Stimulated activated CD4-positive, alpha-beta T cell treated with anti-CD3 and anti-CD28 coated beads, TNF-alpha, amount 100 ng/mL, for 24 hours (primary cell): ENCODE measurements at places on chromosomes 5 and 9.

DNA sequence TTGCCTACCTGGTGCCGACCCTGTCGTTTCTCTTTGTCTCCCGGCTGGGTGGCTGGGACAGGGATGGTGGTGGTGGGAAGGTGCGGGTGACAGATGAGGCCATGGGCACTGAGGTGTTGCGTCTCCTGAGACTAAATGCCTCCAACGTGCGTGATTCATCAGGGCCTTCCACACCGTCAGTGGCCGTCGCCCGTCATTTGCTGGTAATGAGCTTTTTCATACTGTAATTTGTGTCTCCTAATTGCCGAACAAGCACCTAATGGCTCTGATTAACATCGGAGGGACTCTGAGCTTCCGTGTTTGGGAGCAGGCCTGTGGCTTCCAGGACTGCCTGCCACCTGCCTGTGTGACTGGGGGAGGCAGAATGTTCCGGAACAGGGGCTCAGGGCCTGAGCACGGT lies 35.2 kb downstream of the RXRA start:
- DNase-seq = no peak

- no peak for DNase-seq
These were observed 186.8 kb downstream of the SNX18 start for GRCh38 chr5:54704333-54704732.

GRCh38 chr5:110402562-110402961 lies 323.9 kb downstream of the TMEM232 start:
- no peak for DNase-seq

GRCh38 chr5:126119887-126120442 lies 303.2 kb upstream of the GRAMD2B start:
- DNase-seq = no peak

GRCh38 chr9:96674906-96675538 lies 19.9 kb upstream of the PRXL2C start:
- no peak for DNase-seq

GRCh38 chr9:112487008-112487798 lies 576 bp downstream of the KIAA1958 start:
- peak; percentile 23 for DNase-seq

DNA sequence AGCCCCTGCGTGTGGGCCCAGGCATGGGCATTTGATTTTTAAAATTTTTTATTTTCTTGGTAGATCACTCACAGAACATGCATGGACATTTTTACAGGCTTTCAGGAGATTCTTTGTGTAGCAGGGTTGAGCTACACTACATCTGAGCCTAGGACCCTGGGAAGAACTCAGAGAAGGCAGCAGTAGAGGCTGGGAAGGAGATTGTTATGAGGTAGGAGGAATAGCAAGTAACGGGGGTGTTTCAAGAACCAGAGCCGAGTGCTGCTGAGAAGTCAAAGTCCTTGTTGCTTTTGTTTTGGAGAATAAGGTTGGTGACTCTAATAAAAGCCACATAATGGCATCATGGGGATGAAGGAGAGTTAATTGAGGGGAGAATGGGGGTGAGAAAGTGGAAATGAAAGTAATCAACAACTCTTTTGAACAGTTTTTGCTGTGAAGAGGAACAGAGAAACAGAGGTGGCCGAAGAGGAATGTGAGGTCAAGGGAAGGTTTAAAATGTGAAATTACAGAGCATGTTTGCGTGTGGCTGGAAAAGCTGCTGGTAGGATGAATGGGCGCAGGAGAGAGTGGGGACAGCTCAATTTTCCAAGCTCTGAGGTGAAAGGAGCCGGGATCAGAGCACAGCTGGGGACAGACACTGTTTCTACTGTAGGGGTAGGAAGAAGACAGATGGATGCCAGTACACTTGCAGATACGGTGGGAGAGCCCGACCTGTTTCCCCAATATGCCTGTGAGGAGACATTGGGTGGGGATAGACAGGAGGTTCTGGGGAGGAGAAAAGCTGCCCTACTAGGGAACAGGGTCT lies 4.7 kb upstream of the PDLIM7 start:
- no peak for DNase-seq

- DNase-seq = no peak
These were observed 19.7 kb downstream of the CPEB4 start for GRCh38 chr5:173907686-173908371.

GRCh38 chr5:74326571-74327338 lies 313.8 kb downstream of the ENC1 start:
- peak; percentile 29 for DNase-seq

- DNase-seq = no peak
These were observed 160.9 kb upstream of the DMAC1 start for GRCh38 chr9:7960320-7961050.

DNA sequence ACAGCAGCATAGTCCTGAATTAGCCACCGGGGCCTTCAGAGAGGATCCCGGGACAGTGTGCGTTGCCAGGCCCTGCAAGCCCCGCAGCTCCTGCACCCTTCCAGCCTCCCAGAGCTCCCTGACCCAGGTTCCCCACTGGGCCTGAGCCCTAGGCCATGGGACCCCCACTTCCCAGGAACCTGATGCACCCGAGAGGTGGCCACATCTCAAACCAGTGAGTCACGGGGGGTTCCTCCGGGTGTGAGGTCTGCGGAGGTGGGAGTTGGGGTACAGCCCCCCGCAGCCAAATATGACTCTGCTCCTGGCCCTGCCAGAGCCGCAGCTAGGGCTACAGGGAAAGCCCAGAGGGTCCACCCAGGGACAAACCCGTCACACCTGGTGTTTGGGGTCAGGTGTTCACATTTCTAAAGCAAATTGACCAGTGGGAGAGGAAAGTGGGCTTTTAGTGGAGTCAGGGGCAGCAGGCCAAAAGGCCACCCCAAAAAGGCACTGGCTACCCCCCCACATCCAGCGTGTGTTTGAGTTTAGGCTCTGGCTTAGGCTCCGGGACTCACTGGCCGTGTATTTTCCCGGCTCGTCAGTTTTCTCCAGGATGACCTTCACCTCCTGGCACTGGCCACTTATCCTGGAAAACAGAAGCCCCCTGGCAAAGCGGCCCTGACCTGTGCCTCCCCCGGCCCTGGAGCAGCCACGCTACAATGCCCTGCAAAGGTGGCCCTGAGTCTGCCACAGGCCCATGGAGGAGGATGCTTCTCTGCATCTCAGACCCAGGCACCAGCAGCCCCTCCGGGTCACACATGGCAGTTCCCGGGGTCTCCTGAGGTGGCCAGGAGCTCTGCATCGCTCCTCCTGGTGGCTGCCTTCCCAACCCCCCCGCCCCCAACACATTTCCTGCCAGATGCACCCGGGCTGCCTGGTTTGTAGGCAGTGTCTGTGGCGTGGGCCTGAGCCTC lies 17.4 kb upstream of the OBP2B start:
- no peak for DNase-seq

- DNase-seq = no peak
These were observed 238.1 kb downstream of the CETN3 start for GRCh38 chr5:90171466-90171865.

DNA sequence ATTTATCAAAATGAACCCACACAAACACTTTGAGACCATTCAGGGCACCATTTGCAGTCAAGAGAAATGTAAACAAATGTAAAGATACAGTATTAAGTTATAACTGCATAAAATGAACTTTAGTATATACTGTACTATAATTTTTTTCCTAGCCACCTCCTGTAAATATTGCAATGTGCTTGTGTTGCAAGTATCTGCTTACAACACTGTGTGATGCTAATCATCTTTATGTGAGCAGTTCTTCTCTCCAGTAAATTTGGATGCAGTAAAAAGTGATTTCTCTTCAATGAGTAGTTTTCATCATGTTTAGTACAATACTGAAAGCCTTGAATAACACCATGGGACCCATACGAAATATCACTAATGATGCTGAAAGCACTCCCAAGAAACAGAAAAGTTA lies 9.4 kb downstream of the G3BP1 start:
- DNase-seq = no peak

DNA sequence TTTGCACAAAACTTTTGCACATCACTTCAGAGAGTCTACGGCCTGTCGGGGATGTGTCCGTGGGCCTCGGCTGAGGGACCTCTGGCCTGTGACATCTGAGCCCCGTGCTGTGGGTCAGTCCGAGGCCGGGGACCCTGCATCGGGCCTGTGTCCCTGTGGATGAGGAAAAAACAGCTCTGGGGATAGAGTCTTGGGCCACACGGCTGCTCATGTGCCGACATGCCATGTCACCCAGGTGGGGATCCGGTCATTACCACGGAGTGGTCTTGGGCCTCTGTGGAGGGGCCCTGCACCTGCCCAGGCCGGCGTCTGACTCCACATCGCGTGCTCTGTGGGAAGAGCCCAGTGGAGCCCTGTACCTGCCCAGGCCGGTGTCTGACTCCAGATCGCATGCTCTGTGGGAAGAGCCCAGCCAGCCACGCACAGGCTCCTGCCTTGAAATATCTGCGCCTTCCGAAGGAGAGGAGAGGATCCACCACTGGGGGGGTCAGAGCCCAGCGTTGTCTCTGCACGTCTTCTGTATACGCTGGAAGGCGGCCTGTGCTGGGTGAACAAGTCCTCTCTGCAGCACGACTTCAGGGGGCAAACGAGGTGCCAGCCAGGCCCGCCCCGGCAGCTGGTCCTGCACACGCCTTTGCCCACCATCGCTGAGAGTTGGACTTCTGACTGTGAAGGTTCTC lies 27.5 kb upstream of the IRX4 start:
- no peak for DNase-seq

GRCh38 chr5:139764886-139765408 lies 30.7 kb upstream of the PSD2 start:
- no peak for DNase-seq

DNA sequence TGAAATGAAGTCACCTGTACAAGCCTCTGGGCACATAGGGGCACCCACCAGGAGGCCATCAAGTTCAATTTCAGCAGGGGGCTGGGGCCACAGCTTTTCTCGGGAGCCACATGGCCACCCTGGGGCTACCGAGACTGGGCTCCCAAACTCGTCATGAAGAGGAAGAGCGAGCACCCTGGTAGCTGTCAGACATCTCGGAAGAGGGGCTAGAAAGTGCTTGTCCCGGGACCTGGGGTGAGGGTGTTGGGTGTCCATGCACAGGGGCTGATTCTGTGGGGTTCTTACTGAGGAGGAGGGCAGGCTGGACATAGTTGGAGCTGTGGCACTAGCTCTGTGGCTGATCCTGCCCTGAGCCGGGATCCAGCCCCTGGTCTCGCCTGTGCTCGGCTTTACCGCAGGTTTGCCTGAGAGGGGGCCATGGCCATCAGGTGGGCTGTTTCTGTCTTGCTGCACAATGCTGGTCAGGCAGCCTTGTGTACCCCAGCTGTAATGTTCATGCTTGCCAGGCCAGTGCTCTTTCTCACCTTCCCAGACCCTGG lies 70.3 kb downstream of the PHF2 start:
- DNase-seq = no peak

GRCh38 chr5:61332358-61332749 lies 296 bp downstream of the ZSWIM6 start:
- DNase-seq = peak; percentile 39

DNA sequence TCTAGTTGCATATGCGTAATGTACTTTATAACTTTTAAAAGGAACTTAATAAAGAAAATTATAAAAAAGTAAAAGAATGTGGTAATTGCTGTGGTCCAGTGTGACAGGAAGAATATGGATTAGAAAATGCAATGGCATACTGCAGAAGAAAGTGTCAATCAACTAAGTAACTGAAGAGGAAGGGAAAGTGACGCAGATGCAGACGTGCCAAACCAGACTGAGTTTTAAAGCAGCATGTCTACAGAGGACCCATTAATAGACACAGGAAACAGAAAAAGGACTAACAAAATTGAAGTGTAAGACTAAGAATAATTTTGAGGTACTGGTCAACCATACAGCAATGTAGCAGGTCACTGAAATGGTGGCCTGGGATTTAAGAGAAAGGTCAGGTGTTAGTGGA lies 73.3 kb downstream of the DPYSL3 start:
- no peak for DNase-seq
